ENCODE measurements at places on chromosomes 2 and 18.

DNA sequence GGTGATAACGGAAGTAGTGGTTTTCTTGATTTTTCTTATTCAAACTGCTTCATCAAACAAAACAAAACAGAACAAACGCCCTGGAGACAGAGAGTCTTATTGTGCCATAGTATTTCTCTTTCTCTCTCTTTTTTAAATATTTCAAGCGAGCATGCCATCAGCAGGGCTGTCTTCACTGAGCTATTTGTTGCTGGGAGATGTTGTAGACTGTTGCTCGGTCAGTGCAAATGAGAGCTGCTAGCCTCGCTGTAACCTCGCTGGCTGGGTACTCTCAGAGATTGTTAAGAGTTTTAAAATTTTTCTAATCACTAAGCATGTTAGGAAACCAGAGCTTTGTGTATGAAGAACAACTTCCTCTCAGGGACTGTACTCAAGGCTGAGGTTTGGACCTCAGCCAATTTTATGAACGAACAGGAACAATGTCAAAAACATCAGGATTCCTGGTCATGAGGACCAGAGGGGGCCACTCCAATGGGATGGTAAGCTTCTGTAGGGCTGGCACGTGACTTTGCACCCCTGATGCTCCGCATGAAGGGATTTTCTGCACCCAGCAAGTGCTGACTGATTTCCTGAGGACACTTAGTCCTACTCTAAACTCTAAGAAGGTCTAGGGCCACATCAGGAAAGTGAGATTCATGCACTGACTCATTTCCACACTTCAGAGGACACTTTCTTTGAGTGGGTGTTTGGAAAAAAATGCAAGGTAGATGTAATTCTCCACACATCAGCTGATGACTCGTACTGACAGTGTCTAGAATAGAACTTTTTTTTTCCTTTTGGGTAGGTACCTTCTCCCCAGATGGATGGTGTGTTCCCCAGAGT, 59.8 kb upstream of the IL1R1 start:
- DNase-seq = no peak

GRCh38 chr18:61132031-61132430, 201.2 kb upstream of the CDH20 start:
- peak; percentile 38 for DNase-seq

DNA sequence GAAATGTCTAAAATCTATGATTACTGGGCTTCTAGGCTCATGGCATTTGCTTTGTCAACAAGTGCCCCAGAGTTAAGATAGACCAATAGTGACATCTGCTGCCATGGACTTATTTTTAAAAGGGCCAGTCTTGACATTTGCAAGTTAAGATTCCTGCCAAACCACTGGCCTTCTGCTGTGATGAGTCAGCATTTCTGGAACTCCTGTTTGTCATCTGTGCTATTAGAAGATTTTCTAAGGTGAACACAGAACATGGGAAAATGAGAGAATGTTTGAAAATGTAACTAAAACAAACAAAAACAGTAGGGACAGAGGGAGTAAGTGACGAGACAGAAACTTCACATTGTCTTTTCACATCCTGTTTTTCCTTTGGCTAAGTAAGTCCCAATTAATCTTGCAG, 93.7 kb upstream of the WDR75 start:
- DNase-seq = no peak

GRCh38 chr2:197075754-197076337, 149.3 kb upstream of the PGAP1 start:
- DNase-seq = no peak

GRCh38 chr18:24317370-24317769, 80.3 kb downstream of the OSBPL1A start:
- no peak for DNase-seq

- DNase-seq = no peak
These were observed 144.9 kb upstream of the TWIST2 start for GRCh38 chr2:238703053-238703415.

GRCh38 chr18:13501891-13502290, 224.5 kb downstream of the FAM210A start:
- DNase-seq = no peak

GRCh38 chr2:191923652-191923997, 76.7 kb upstream of the CAVIN2 start:
- DNase-seq = no peak

DNA sequence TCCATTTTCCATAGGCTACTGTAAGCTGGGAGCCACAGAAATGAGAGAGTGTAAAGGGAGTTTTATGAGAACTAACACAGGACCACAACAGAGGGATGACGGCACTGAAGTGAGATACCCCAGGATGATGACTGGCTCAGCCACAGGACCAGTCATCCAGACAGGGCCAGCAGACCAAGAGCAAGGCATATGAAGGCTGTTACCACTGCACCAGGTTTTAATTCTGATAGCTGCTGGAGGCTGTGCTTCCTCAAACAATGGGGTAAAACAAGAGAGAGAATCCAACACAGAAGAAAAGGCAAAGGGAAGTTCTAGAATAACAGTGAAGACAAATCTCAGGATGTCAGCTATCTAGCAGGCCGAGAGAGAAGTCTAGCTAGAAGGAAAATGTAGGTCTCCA, 94.9 kb downstream of the BCL2 start:
- DNase-seq = no peak

GRCh38 chr18:62998443-62998842, 283.1 kb downstream of the PHLPP1 start:
- DNase-seq = no peak

DNA sequence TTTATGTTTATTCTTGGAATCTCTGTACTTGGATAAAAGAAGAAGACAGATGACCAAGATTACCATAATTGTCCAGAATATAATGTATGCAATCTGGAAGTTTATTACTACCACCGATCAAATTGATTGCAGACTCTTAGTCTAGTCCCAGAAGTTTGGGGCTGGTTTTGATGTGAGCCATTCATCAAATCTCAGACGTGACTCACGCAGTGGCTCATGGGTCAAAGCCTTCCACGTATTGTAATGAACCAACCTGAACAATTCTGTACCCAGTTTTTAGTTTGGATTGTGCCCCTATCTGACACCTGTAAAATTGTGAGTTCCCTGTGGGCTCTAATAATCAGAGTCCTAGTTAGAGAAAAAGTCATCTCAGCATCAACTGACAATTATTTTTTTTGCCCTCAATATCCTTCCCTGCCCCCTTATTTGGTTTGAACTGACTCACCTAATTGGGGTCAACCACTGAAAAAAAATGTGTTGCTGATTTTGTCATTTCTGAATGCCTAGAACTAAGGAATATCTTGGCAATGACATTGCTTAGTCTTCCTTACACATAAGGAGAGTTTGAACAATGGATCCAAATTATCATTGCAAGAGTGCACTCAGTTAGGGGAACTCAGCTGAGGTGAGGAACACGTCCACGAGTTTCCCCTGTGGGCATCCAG, 219.5 kb upstream of the NRP2 start:
- DNase-seq = no peak

- DNase-seq = no peak
These were observed 102.0 kb downstream of the MAP2 start for GRCh38 chr2:209525834-209526281.

DNA sequence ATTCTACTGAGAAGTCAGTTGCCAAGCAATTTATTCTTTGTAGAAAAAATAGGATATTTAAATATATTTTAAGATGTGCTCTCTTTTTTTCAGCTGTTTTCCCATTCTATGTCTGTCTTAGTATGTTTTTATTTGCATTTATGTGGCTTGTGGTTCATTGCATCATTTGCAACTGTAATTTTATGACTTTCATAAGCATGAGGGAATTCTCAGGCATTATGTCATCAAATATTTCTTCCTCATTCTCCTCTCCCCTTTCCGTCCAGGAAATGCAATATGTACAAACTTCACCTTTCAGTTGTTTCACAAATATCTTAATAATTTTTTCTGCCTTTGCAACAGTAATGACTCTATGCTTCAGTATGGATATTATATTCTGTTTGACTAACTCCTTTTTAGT, 560.2 kb upstream of the LRATD1 start:
- no peak for DNase-seq

DNA sequence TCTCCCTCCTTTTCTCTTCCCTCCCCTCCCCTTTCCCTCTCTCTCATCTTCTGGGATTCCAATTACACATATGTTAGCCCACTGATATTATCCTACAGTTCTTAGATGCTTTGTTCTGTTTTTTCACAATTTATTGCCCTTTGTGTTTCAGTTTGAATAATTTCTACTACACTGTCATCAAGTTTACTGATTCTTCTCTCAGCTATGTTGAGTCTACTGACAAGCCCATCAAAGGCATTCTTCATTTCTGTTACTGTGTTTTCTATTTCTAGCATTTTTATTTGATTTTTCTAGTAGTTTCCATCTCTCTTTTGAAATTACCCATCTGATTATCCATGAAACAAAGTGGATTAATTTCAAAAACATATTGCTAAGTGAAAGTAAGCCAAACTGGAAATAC, 219.6 kb downstream of the TNS1 start:
- DNase-seq = no peak

GRCh38 chr2:65204461-65205210, 23.0 kb upstream of the ACTR2 start:
- DNase-seq = no peak

- DNase-seq = no peak
These were observed 652 bp downstream of the GCA start for GRCh38 chr2:162344617-162344950.

DNA sequence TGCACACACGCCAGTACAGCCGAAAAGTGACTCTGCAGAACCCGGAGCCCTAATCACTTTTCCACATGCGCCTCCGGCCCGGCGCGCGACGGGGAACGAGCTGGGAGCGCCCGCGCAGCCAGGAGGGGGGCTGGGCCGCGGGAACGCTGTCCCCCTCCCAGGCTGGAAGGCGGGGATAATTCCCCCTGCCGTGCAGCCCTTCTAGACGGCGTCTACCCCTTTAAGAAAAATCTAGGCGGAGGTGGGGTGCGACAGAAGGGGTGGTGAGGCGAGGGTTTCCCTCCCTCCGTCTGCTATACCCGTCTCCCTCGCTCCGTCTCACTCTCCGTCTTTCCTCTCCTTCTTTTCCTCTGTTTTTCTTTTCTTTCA, 2.4 kb downstream of the CYP26B1 start:
- DNase-seq = peak; percentile 87

DNA sequence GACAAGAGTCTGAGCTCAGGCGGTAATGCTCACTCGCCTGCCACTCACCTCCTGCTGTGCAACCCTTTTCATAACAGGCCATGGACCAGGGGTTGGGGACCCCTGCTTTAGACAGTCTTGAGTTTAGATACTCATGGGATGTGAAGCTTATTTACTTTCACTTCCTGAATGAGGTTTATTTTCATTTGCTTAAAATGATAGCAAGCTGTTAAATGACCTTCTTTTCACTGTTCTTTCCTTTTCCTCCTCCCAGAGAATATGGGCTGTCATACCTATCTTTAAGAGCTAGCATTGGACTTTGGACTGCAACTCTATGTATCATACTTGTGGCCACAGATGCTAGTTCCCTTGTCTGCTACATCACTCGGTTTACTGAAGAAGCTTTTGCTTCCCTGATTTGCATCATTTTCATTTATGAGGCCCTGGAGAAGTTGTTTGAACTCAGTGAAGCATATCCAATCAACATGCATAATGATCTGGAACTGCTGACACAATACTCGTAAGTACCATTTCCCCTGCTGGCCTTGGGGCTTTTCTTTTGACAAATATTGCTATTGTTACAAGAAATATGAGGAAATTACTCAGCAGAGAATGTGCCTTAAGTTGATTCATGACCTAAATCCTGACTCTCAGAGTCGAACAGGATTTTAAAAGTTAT, 168.5 kb downstream of the DPP4 start:
- no peak for DNase-seq

GRCh38 chr2:160493227-160494028, at the start of gene RBMS1:
TSS of gene RBMS1 (minus strand) at chr2:160493807. CDS start at chr2:160493363, 444 bp downstream.
- DNase-seq = no peak

GRCh38 chr18:950882-951495, 46.3 kb downstream of the ADCYAP1 start:
- no peak for DNase-seq

DNA sequence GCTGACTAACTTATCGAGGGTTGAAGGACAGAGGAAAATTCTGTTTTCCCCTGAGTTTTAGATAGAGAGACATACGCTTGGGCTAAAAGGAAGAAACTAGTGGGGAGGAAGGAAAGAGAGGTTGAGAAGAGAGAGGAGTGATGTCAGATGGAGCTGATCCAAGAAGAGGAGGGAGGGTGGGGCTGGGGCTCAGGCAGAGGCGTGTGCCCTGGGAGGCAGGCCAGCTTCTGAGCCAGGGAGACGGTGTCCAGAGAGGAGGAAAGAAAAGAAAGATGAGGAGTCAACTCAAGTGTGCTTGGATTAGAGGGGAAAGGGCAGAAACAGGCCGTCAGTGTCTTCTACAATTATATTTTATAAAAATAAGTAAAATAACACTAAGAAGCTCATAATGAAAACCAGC, 56.2 kb downstream of the EMILIN2 start:
- no peak for DNase-seq

GRCh38 chr2:123095219-123095835, 929.8 kb upstream of the CNTNAP5 start:
- DNase-seq = no peak

DNA sequence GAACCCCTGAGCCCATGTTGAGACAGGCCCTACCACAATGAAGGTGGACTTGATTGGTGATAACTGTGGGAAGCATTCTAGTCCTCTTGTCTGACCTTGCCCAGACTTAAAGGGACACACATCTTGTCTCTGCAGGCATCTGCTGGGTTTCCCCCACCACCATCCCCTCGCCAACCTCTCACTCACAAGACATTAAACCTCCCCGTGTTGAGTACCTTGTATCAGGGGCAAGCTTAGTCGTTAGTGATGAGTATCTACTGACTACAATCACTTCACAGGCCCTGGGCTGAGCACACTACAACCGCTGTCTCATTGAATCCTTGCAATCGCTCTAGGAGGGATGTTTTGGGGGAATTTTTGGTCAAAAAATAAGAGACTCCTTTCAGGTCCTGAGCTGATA, 86.0 kb downstream of the ICOS start:
- no peak for DNase-seq

GRCh38 chr2:54325148-54325547, 69.1 kb upstream of the TSPYL6 start:
- no peak for DNase-seq

DNA sequence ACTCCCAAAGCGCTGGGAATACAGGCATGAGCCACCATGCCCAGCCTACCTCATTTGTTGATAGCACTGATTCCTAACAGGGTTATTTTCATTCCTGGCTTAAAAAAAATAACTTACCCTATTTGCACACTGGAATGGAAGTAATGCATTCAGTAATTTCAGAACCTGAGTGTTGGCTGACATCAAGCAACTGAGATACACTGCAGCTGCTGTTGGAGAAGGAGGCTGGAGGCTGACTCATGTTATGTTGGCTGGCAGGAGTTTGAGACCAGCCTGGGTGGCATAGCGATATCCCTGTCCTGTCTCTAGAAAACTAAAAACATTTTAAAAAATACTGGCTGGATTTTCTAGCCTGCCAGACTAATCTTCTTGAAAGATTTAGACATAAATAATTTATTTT, 385.1 kb upstream of the MEX3C start:
- DNase-seq = no peak

Measured in cerebellum (tissue), 4 donors.